ENCODE measurements at places on chromosomes 12 and 14.

GRCh38 chr14:93035917-93036651 lies 79.6 kb downstream of the ITPK1 start:
- no peak for DNase-seq

DNA sequence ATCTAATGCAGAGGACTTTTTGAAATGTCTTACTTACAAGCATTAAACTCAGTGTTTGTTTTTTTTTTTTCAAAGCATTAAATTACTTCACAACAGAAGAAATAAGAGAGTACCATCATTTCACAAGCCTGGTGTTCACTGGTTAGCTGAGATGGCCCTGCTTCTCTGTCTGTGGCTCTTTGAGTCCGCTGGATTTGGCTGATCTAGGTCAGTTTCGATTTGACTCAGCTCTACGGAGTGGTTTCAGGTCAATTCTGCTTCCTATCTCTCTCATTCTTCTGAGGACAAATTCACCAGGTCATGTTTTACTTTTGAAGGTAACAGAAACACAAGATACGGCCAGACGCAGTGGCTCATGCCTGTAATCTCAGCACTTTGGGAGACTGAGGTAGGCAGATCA lies 1066.1 kb downstream of the FLRT2 start:
- no peak for DNase-seq

DNA sequence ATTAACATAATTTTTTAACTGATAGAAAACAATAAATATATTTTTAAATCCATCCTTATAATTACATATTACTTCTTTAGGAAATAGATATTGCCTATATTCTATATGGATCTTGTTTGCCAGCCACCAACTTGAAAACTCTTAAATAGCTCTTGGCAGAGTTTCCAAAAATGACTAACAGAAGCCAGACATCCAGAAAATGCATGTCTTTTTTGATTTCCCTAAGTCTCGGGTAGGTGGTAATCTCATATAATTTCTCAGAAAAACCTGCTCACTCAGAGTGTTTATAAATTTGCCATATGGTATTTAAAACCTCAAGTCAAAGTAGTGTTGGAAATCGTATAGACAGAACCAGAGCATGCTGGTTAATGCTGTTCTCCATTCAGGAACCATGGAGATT lies 360.4 kb upstream of the FOXG1 start:
- DNase-seq: no peak

DNA sequence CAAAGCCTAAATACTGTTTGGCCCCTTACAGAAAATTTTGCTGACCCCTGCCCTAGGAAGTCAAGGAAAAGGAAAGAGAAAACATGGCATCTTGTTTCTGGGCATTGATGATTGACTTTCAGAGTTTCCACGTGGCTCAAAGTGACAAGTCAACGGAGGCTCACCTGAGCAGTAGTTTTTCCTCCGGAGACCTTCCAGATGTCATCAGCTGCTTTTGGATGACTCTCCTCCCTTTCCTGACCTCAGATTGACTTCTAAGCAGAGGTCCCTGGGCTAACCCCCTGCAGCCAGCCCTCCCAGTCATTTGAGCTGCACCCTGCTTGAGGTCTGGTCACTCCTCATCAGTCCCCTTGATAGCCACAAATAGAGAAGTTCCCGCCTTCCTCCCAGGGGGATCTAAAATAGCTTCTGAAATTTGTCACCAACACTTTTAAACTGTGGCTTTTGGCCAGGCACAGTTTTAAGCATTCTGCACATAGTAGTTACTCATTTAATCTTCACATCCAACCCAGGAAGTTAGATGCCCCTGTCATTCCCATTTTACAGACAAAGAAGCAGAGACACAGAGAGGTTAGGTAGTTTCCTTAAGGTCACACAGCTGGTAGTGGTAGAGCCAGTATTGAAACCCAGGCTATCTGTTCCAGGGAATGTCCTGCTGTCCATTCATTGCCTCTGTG lies 143.4 kb downstream of the CHST11 start:
- no peak for DNase-seq

DNA sequence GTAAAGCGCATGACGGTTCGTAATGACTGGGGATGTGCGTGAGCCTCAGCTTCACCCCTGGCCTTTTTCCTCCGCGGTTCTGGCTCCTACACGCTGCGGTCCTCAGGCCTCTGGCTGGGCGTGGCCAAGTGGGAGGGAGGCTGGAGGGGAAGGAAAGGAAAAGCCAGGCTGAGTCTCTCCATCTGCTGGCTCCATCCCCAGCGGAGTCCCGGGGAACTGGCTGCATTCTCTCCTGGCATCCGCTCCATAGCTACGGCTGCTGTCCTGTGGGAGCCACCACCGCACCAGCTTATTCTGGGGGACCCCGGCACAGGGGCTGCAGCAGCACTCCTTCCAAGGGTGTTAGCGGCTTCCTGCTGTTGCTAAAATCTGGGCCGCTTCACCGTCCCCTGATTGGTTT lies 68.2 kb upstream of the SLC24A4 start:
- DNase-seq: no peak

- no peak for DNase-seq
Observed at GRCh38 chr12:67633024-67633610, 15.4 kb upstream of the DYRK2 start.

DNA sequence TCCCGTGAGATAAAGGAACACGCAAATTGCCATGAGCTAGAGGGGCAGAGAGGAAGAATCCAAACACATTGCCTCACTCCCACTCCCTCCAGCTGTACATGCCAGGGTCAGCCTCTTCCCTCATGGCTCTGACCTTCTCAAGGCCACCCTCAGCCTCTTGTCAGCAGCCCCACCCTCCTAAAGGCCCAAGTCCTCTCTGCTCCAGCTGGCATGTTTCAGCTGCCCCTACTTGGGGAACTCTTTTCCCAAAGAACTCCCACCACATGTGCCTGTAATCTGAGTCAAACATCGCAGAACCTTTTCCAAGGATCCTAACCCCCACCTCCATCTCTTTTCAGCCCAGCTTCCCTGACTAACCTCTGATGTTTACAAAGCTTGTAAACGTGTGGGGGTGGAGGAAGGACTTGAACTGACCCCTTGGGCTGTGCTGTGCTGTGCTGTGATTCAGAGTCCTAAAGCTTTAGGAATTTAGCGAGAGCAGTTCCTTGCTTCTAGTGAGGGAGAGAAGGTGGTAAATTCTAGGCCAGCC lies 7.3 kb upstream of the CACNB3 start:
- DNase-seq: no peak

- peak; percentile 81 for DNase-seq
Observed at GRCh38 chr12:53063708-53064612, 14.1 kb downstream of the TNS2 start.

GRCh38 chr12:1564067-1564466 lies 30.3 kb downstream of the FBXL14 start:
- DNase-seq: no peak

GRCh38 chr14:61344437-61345150 lies 23.2 kb downstream of the PRKCH start:
- no peak for DNase-seq

DNA sequence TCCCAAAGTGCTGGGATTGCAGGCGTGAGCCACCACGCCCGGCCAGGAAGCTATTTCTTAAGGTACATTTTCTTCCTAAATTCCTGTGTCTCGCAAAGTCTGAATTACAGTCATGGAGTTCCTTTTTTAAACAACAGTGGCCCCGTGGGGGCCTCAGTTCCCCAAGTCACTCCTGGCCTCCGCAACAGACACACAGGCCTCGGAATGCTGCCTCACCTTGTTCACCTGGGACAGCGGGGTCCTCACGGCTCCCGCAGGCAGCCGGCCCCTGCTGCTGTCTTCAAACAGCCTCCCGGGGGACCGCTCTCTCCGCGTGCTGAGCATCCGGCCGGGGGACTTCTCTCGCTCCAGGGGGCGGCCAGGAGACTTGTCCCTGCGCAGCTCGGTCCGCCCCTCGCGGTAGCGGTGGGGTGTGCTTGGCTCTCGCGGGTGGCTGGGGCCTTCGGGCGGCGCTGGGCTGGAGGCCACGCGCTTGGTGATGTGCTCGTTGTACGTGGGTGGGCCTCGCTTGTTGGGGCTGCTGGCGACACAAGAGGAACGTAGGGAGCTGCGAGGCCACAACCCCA lies 22.1 kb downstream of the PRKAB1 start:
- DNase-seq: no peak
